Lower lobe of right lung (tissue), 2 donors: ENCODE measurements at places on chromosomes 13 and 19.

GRCh38 chr19:35031072-35031881, 1.0 kb downstream of the SCN1B start:
- peak overlapping the region; percentile 53 for H3K4me3 ChIP-seq
- H3K4me1 ChIP-seq = peaks cover 15% of the 10 kb centered on the region
- no peak overlapping the region for H3K27ac ChIP-seq

- H3K4me3 ChIP-seq = peak overlapping the region; percentile 58
- H3K27me3 ChIP-seq = no peaks in the 10 kb centered on the region
- peak overlapping the region; percentile 76 for H3K27ac ChIP-seq
- H3K4me1 ChIP-seq = peaks cover 19% of the 10 kb centered on the region
Observed at GRCh38 chr19:4337906-4338440, 654 bp downstream of the STAP2 start.

DNA sequence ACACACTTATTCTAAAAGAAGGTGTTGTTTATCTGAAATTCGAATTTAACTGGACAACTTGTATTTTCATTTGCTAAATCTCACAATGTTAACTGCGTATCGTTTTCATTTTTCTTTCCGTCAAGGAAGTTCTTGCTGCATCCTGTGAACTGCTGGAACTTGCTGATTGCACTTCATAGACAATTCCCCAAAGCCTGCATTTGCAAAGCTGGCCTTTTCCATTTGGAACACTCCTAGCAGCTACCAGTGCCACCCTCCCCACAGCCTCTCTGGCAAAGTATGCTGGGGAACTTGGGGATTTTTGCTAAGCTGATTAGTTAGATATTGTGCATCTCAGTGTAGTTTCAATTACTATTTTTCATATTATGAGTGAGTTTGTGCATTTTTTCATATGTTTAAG, 20.4 kb upstream of the ARGLU1 start:
- no peaks in the 10 kb centered on the region for H3K27me3 ChIP-seq
- H3K27ac ChIP-seq = peak overlapping the region; percentile 26
- DNase-seq = no peak
- no peaks in the 10 kb centered on the region for H3K36me3 ChIP-seq
- H3K4me1 ChIP-seq = no peaks in the 10 kb centered on the region

GRCh38 chr19:45781214-45782161, 802 bp downstream of the DMPK start:
- peaks cover 31% of the 10 kb centered on the region for H3K27me3 ChIP-seq
- H3K36me3 ChIP-seq = peaks cover 33% of the 10 kb centered on the region
- peaks cover 34% of the 10 kb centered on the region for H3K4me1 ChIP-seq
- peak overlapping the region; percentile 60 for H3K27ac ChIP-seq
- no peak for DNase-seq
- H3K4me3 ChIP-seq = peak overlapping the region; percentile 55

GRCh38 chr13:69975496-69975895, 132.1 kb upstream of the ATXN8OS start:
- H3K4me1 ChIP-seq = no peaks in the 10 kb centered on the region
- no peak overlapping the region for H3K4me3 ChIP-seq
- H3K36me3 ChIP-seq = no peaks in the 10 kb centered on the region
- DNase-seq = no peak

GRCh38 chr13:113448885-113449692, 4.2 kb downstream of the ADPRHL1 start:
- peaks cover 7% of the 10 kb centered on the region for H3K36me3 ChIP-seq
- DNase-seq = peak; percentile 75
- peak overlapping the region; percentile 50 for H3K4me3 ChIP-seq
- H3K27me3 ChIP-seq = no peaks in the 10 kb centered on the region
- H3K4me1 ChIP-seq = peaks cover 5% of the 10 kb centered on the region
- peak overlapping the region; percentile 69 for H3K27ac ChIP-seq

GRCh38 chr13:39777527-39778061, 122.1 kb downstream of the COG6 start:
- no peak for DNase-seq
- H3K36me3 ChIP-seq = no peaks in the 10 kb centered on the region
- H3K4me1 ChIP-seq = no peaks in the 10 kb centered on the region
- H3K27me3 ChIP-seq = no peaks in the 10 kb centered on the region
- no peak overlapping the region for H3K27ac ChIP-seq

- no peaks in the 10 kb centered on the region for H3K27me3 ChIP-seq
- H3K4me1 ChIP-seq = no peaks in the 10 kb centered on the region
- DNase-seq = no peak
- no peak overlapping the region for H3K27ac ChIP-seq
- no peak overlapping the region for H3K4me3 ChIP-seq
- H3K36me3 ChIP-seq = no peaks in the 10 kb centered on the region
Observed at GRCh38 chr19:23810496-23810895, 51.8 kb upstream of the ZNF681 start.

DNA sequence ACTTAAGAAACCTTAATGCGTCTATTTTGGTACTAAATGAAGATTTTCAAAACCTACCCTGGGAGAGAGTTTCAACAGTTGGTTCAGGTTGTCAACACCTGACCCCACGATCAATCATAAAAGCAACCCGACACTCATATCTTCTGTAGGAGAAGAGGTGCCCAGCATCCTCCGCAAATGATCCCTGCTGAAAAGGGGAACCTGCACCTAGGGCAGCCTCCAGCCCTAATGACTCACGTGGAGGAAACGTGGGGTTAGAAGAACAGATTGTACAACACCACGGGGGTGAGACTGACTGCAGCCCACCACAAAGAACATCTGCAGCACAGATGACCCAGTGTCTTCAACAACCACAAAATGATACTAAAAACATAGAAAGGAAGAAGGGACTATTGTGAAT, 116.3 kb downstream of the RAB20 start:
- no peak for DNase-seq
- no peak overlapping the region for H3K27ac ChIP-seq
- peaks cover 12% of the 10 kb centered on the region for H3K4me1 ChIP-seq
- H3K4me3 ChIP-seq = no peak overlapping the region
- peaks cover 83% of the 10 kb centered on the region for H3K36me3 ChIP-seq
- no peaks in the 10 kb centered on the region for H3K27me3 ChIP-seq

DNA sequence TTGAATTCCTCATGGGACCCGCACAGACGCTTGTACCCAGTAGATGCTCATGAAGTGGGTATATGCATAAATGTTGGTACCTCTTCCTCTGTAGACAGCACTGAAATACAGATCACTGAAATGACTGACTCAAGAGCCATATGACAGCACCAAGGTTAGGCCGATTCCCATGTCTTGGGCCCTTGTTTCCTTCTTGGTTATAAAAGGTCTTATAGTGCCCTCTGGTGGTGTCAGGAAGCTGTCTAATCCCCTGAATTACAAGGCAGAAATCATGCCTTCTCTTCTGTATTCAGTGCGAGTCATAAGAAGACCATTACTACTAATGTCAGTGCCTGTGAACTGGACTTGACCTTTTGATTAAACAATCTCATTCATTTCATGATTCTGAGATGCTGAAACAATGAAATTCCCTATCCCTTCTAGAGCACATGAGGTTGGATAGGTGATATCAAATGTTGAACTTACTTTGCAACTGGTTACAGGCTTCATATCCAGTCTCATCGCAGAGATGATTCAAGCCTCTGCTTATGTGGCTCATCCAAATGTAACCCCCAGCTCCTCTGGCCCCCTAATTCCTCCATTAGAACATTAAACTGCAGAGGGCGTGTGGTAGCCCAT, 59.7 kb downstream of the SPATA13 start:
- peaks cover 52% of the 10 kb centered on the region for H3K4me1 ChIP-seq
- no peak overlapping the region for H3K4me3 ChIP-seq
- peaks cover 14% of the 10 kb centered on the region for H3K36me3 ChIP-seq
- peak overlapping the region; percentile 37 for H3K27ac ChIP-seq
- H3K27me3 ChIP-seq = no peaks in the 10 kb centered on the region

- H3K4me3 ChIP-seq = no peak overlapping the region
- H3K36me3 ChIP-seq = no peaks in the 10 kb centered on the region
- H3K27me3 ChIP-seq = no peaks in the 10 kb centered on the region
- DNase-seq = no peak
Observed at GRCh38 chr13:23456437-23457210, 23.1 kb upstream of the SACS start.

DNA sequence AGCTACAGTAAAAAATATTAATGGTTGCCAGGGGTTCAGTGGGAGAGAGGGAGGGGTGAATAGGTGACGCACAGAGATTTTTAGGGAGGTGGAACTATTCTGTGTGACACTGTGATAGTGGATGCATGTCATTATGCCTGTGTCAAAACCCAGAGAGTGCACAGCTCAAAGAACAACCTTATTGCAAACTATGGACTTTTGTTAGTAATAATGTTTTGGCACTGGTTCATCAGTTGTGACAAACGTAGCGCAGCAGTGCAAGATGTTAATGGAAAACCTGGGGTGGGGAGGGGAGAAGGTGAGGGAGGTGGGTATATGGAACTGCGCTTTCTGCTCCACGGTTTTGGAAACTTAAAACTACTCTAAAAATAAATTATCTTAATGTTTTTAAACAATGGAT, 134.6 kb upstream of the RFC3 start:
- no peaks in the 10 kb centered on the region for H3K27me3 ChIP-seq
- H3K4me3 ChIP-seq = no peak overlapping the region
- peaks cover 12% of the 10 kb centered on the region for H3K4me1 ChIP-seq
- DNase-seq = no peak
- no peak overlapping the region for H3K27ac ChIP-seq

DNA sequence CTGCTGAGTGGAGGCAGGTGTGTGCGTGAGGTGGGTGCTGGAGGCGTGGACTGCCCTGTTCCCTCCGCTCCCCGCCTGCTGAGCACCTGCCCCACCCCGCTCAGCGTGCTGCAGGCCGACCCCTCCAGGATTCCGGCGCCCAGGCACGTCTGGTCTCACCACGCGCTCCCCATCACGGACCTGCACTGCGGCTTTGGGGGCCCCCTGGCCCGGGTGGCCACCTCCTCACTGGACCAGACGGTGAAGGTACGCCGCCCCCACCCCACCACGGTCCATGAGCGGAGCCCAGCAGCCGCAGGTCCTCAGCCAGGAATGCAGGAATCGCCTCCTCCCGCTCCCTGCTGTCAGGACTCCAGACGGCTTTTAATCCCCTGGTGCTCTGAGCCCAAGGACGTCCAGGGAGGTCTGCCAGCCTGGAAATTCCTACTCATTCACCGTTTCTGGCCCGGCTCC, 6.0 kb downstream of the WDR18 start:
- peaks cover 5% of the 10 kb centered on the region for H3K27me3 ChIP-seq
- no peak for DNase-seq
- peaks cover 51% of the 10 kb centered on the region for H3K36me3 ChIP-seq
- peaks cover 2% of the 10 kb centered on the region for H3K4me1 ChIP-seq

- no peaks in the 10 kb centered on the region for H3K27me3 ChIP-seq
- peak; percentile 90 for DNase-seq
- H3K4me3 ChIP-seq = no peak overlapping the region
- no peaks in the 10 kb centered on the region for H3K4me1 ChIP-seq
- no peak overlapping the region for H3K27ac ChIP-seq
Observed at GRCh38 chr19:38506723-38507550, 73.4 kb downstream of the RYR1 start.

- H3K27me3 ChIP-seq = no peaks in the 10 kb centered on the region
- H3K4me3 ChIP-seq = peak overlapping the region; percentile 34
Observed at GRCh38 chr19:48962029-48962848, 2.9 kb upstream of the FTL start.

DNA sequence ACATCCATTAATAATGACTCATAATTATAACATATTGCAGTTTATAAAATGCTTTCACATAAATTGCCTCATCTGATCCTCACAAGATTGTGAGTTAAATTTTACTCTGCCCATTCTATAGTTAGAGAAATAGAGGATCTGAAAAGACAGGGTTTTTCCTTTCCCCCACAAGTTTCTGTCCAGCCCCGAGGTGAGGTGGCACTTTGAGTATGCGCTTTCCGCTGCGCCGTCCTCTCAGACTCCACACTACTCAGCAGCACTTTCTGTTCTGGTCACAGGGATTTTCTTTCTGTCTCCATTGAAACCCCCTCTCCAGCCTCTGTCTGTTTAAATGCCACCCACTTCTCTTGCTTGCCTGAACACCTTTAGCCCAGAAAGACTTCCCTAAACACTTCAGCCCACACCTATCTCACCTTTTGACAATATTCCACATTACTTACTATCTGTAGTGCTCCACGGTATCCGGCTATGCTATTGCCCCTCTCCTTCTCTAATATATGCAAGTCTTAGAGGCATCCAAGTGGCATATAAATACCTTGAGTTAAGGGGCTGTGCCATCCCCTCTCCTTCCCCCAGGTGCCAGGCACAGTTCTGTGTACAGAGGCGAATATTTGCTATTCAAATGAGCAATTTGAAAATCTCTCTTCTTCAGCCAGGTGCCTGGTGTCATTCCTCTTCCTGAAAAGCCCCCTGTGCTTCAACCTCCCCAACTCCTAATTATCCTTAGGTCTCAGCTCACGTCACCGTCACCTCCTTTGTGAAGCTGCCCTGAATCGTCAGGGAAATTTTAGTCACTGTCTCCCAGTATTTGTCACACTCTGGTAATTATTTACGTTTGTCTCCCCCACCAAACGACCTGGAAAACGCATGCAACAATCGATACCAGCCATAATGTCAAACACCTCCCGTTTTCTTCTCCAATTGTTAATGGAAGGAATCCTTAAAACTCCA, 268.7 kb downstream of the NHLRC3 start:
- no peaks in the 10 kb centered on the region for H3K4me1 ChIP-seq
- no peaks in the 10 kb centered on the region for H3K27me3 ChIP-seq
- H3K36me3 ChIP-seq = no peaks in the 10 kb centered on the region
- no peak overlapping the region for H3K4me3 ChIP-seq
- H3K27ac ChIP-seq = no peak overlapping the region

DNA sequence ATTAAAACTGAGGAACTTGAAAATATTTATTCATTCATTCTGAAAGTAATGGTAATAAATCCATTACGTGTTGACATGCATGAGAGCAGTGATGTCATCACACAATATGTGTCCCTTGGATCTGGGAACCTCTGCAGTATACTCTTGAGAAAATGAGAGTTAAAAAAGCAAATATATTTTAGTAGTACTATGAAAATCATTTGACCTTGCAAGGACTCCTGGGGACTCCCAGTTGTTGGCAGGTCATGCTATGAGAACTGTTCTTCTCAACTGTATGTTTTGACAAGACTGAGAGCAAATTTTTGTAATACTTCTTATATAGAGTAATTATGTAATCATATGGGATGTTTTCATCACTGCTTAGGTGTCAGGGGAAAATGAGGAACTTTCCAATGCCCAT, 249.4 kb downstream of the PCCA start:
- H3K4me3 ChIP-seq = no peak overlapping the region
- no peak overlapping the region for H3K27ac ChIP-seq
- H3K27me3 ChIP-seq = no peaks in the 10 kb centered on the region
- H3K36me3 ChIP-seq = no peaks in the 10 kb centered on the region
- H3K4me1 ChIP-seq = no peaks in the 10 kb centered on the region
- no peak for DNase-seq

DNA sequence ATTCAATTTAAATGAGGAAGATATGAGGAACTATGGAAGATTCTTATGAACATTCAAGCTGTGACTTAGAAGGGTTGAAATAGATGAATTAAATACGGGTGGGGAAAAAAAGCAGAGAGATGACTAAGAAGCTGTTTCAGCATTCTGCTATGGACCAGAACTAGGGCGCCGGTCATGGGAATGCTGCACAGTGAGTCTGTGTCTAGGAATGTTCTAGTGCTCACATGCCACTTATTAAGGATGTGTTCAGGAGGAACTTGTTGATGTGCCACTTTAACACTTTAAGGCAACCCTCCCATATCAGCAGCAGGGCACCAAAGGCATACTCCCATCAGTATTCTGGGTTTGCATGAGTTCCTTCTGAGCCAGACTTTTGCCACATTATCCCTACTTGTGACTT, 152.1 kb downstream of the POSTN start:
- no peak for DNase-seq
- H3K27ac ChIP-seq = no peak overlapping the region
- H3K4me3 ChIP-seq = no peak overlapping the region
